ENCODE measurements at places on chromosomes 16 and 17.
A peak's percentile ranks its signal among the peaks of the same experiment; 100 is the strongest.

- no peak for DNase-seq
These were observed 30.7 kb downstream of the TMEM132E start for GRCh38 chr17:34610039-34610438.

GRCh38 chr17:62688398-62689160 lies 61.1 kb downstream of the MRC2 start:
- no peak for DNase-seq

- DNase-seq = peak; percentile 39
These were observed 761 bp downstream of the PDF start for GRCh38 chr16:69329369-69330285.

- no peak for DNase-seq
These were observed 26.1 kb downstream of the METTL16 start for GRCh38 chr17:2485543-2485942.

DNA sequence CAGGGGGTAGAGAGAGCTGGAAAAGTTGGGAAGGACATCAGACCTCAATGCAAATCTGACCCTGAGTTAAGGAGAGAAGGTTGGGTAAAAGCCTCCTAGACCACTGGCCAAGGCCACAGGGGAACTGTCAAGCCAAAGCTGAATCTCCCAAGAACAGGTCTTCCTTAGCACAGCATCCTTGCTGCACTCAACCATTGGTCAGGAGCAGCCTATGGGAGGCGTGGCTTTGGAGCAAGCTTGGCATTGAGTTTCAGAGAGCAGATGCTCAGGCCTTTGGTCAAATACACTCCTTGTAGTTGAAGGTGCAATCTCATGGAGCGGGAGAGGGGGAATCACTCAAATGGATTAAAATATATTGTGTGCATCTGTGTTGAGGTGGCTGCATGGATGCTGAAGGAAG lies 21.8 kb downstream of the SOX9 start:
- no peak for DNase-seq

DNA sequence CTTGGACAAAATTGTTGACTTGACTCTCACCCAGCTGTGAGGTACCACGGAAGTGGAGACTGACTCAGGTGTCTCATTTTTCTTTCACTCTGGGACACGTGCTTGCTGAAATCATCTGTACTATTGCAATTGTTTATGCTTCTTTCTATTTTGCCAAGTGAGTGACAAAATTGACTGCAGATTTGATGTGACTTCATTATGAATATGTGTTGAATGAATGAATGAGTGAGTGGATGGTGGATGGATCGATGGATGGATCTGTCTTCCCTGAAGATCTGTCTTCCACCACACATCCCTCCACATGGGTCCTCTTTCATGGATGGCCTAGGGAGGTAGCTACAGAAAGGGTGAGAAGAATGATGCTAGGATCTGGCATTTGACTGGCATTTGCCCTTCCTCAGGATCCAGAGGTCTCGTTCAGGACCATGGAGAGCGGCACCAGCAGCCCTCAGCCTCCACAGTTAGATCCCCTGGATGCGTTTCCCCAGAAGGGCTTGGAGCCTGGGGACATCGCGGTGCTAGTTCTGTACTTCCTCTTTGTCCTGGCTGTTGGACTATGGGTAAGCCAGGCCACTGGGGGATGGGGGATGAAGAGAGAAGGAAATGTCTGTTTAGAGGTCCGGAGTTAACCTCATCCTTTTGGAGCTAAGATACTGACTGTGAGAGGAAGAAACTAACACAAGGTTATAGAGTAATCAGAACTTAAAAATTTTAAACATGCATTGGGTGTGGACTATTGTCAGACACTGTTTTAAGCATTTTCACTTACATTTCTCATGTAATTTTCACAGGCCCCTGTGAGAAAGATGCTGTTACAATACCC lies 12.7 kb downstream of the SLC5A11 start:
- DNase-seq = peak; percentile 18

GRCh38 chr17:34252095-34252443 lies 3.0 kb upstream of the CCL2 start:
- no peak for DNase-seq

- DNase-seq = no peak
These were observed 6.9 kb upstream of the SLC38A8 start for GRCh38 chr16:84049403-84050060.

DNA sequence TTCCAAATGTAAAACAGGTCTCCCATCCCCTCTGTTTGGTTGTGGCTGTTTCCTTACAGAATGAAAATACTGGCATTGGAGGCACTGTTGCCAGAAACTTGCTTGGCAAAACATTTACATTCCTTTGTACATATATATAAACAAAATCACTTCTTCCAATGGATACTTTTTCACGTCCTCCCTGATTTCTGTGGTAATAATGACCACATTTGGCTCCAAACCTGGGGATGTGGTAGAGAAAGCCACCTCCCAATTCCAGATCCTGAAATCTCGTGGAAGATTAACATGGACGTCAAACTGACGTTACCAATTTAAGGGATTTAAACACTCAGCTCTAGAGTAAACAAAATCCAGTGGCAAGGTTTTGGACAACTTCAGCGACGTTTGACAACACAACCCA lies 370.8 kb upstream of the ZFHX3 start:
- DNase-seq = no peak

GRCh38 chr16:15466886-15467781 lies 32.7 kb downstream of the BMERB1 start:
- DNase-seq = no peak

DNA sequence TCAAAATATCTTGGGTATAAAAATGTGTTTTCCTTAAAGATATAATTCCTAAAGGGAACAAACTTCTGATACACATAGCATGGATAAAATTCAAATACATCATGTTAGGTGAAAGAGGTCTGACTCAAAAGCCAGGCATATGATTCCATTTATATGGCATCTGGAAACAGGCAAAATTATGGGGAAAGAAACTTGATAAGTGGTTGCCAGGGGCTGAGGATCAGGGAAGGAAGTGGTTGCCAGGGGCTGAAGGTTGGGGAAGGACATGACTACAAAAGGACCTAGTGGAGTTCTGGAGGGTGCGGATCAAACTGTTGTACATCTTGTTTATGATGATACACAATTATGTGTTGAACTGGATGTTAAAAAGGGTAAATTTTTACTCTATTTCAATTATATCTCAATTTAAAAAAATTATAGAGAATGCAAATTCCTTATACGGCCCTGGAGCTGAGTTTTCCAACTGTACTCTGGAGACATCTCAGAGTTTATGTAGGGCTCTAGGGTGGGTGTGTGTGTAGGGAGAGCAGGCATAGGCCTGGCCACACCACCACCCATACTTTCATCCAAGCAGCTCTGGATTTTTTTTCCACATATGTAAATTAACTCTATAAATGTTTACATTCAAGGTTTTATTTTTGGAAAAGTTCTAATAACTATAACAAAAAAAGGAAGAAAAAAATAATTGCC lies 55.0 kb downstream of the AMFR start:
- DNase-seq = no peak

GRCh38 chr17:80468242-80468641 lies 8.2 kb downstream of the NPTX1 start:
- DNase-seq = no peak

- no peak for DNase-seq
These were observed 106.9 kb downstream of the SOCS1 start for GRCh38 chr16:11149011-11149616.

DNA sequence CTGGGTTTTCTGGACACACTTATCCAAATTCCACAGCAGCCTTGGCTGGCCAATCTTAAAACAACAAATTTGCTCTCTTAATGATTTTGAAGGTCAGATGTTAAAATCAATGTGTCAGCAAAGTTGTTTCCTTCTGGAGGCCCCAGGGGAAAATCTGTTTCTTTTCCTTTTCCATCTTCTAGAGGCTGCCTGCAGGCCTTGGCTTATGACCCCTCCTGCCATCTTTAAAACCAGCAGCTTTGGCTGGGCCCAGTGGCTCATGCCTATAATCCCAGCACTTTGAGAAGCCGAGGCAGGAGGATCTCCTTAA lies 3.0 kb downstream of the LGALS9 start:
- DNase-seq = no peak

GRCh38 chr16:3454631-3455147 lies 11.2 kb downstream of the NAA60 start:
- DNase-seq = no peak

DNA sequence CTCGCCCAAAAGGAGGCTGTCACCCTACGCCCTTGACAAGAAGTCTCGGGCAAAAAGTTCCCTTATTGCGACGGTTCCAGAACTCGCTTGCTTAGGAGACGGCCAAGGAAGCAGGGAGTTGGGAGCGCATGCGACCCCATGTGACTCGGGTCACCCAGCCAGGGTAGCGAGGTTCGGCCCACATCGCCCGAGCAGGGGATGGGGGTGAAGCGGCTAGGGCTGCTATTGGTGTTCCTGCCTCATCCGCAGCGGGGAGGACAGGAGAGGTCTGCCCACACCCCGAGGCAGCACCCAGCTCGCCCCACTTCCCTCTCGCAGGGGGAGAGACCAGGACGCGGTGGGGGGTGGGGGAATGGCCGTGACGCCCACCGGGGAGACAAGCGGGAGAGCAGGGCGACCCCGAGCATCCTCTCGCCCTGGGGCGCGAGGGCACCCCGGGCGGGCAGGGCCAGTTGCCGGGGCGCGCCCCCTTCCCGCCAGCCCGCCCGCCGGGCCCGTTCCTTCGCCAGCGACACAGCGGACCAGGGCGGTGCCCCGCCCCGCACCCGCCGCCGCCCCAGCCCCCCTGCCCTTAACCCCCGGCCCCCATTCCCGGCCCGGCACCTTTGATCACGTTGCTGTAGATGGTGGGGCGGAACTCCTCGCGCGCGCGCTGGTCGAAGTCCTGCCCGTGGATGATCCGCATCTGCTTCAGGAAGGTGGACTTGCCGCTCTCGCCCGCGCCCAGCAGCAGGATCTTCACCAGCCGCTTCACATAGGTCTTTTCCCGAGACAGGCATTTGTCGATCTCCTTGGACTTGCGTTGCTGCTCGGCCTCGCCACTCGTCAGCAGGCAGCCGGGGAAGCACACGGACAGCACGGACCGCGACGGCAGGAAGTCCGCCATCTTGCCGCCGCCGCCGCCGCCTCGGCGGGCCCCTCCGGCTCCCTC lies 567 bp downstream of the GNA13 start:
- peak; percentile 52 for DNase-seq

GRCh38 chr17:17921192-17922069 lies 50.8 kb downstream of the TOM1L2 start:
- no peak for DNase-seq

GRCh38 chr17:77356109-77356689 lies 215.4 kb downstream of the SEC14L1 start:
- DNase-seq = no peak

DNA sequence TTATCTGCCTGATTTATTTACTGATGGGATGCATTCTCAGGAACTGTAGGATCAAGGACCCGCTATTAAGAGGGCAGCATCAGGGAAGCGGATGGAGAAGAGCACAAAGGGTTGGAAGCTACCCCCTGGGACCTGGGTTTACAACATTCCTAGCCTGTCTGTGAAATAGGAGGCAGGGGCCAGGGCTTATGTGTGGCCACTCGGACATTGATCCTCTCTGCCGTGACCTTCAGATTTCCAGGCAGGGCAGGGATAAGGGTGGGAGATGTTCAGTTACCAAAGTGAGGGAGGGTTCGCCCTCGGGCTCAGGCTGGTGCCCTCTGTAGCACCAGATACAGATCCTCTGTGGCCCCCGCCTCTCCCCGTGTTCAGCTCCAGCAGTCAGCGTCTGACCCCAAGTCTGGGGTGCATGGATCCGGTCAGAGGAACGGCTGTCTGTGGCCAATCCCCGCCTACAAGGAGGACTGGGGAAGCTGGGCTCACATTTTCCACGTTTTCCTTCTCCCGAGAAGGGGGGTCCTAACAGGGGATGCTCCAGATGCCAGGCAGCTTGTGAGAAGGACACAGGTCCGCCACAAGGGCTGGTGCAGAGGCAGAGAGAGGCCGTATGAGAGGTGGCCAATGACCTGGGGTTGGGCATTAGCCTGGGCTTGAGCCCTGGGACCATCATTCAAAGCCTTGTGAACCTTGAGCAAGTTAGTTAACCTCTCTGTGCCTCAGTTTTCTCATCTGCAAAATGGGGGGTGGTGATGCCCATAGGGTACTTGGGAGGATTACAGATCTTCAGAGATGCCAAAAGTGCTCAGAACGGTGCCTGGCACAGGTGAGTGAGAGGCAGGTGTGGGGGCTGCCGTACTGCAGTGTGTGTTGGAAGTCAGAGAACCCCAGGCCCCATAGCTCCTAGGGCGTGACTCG lies 48.3 kb downstream of the ATP2C2 start:
- no peak for DNase-seq

DNA sequence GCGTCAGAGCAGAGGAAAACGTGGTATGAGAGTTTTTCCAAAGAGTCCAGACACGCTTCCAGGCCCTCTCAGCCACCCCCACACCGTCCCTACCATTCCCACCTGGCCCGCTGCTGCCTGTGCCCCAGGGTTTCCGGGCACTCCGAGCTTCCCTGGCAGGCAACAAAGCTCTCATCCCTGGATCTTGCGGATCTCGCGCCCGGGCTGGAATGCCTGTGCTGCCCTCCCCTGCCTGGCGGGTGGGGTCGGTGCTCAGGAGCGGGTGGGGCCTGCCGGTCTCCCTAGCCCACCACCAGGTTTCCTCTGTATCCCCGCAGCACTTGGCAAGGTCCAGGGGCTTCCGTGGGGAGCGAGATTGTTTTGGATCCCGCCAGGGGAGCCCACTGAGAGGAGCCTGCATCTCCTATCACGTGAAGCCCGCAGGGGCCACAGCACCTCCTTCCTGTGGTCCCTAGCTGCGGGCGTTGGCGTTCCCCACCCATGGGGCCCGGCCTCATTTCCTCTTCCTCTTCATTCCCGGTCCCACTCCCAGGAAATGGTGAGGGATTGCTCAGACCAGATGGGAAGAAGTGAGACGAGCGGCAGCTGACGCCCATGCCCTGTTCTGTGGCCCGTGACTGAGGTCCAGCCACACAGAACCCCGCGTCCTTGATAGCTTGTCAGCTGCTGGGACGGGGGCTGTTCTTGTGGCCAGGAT lies 11.0 kb downstream of the TBC1D24 start:
- no peak for DNase-seq

- no peak for DNase-seq
These were observed 42.8 kb downstream of the CBFA2T3 start for GRCh38 chr16:88934066-88934667.

GRCh38 chr16:66516808-66517585 lies 32.9 kb downstream of the TK2 start:
- DNase-seq = peak; percentile 76

- no peak for DNase-seq
These were observed 572.2 kb upstream of the SOX9 start for GRCh38 chr17:71548540-71549190.

- DNase-seq = no peak
These were observed 51.6 kb downstream of the IKZF3 start for GRCh38 chr17:39812466-39812865.

DNA sequence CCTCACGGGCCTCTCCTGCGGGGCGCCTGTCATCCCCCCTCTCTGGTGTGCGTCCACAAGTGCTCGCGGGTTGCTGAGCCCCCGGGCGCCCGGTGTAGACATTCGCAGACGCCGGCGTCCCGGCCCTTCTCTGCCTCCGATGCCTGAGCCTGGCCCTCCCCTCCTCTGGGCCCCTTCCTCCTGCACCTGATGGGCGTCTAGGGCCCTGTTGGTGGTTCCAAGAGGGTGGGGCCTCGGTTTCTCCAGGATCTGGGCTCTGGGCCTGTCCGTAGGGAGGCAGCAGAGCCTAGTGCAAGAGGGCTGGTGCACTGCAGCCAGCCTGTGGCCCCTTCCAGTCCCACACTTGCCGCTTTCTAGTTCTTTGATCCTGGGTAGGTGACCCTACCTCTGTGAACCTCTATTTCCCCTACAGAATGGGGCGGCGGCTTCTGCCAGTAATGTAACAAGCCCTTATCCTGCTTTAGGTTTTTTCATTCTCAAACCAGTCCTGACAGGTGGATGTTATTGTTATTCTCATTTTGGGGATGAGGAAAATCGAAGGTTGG lies 623 bp downstream of the E4F1 start:
- peak; percentile 21 for DNase-seq

GRCh38 chr16:68473358-68474070 lies 25.2 kb upstream of the SMPD3 start:
- DNase-seq = no peak
